NCI-H1092 treated with DMSO at 0.1 percent for 48 hours (cell line): ENCODE measurements at places on chromosomes 4 and X.

- peak; percentile 38 for DNase-seq
These were observed 3.7 kb upstream of the BEX4 start for GRCh38 chrX:103211012-103211715.

DNA sequence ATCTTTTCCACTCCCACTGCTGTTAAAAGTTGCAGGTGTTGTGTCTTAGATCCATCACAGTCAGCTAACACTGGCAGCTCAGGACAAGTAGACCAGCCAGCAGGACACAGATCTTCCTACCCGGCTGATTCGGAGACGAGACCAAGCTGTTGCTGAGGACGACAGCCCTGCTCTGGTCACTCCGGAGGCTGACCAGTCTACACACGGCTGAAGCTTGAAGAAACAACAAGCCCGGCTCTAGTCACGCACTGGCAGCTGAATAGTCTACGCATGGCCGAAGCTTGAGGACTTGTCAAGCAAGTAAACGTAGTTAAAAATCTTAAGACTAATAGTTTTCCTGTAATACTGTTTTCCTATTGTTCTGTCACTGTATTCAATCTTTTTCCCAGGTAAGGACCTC lies 1.8 kb downstream of the ACOX3 start:
- no peak for DNase-seq

DNA sequence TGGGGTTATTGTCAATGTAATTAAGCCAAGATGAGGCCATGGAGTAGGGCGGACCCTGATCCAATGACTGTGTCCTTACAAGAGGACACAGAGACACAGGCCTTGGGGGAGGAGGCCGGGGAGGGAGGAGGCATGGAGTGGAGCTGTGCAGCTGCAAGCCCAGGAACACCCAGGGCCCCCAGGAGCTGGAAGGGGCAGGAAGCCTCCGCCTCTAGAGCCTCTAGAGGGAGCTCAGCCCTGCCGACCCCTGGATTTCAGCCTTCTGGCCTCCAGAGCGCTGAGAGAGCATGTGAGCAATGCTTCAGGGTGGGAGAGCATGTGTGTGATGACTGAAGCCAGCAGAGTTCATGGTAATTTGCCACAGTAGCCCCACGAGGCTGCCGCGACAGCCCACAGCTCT lies 234.6 kb downstream of the AFAP1 start:
- no peak for DNase-seq

GRCh38 chrX:18353931-18354368 lies 538 bp downstream of the SCML2 start:
- DNase-seq = peak; percentile 13

DNA sequence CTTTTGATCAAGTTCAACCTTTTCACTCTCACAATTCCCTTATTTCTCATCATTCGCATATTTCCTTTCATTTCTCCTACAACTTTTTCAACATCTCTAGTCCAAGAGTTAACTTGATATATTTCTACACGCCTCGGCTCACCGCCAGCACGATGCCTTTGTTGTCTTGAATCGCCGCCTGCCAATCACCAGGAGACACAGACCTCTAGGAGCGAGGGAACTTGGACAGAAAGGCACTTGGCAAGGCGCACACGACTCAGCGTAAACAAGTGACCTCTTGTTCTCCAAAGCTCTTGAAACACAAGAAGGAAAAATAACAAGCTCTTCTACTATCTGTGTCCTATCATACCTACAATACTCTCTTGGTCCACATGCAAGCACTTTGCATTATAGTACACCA lies 27.1 kb upstream of the RBMX start:
- no peak for DNase-seq

DNA sequence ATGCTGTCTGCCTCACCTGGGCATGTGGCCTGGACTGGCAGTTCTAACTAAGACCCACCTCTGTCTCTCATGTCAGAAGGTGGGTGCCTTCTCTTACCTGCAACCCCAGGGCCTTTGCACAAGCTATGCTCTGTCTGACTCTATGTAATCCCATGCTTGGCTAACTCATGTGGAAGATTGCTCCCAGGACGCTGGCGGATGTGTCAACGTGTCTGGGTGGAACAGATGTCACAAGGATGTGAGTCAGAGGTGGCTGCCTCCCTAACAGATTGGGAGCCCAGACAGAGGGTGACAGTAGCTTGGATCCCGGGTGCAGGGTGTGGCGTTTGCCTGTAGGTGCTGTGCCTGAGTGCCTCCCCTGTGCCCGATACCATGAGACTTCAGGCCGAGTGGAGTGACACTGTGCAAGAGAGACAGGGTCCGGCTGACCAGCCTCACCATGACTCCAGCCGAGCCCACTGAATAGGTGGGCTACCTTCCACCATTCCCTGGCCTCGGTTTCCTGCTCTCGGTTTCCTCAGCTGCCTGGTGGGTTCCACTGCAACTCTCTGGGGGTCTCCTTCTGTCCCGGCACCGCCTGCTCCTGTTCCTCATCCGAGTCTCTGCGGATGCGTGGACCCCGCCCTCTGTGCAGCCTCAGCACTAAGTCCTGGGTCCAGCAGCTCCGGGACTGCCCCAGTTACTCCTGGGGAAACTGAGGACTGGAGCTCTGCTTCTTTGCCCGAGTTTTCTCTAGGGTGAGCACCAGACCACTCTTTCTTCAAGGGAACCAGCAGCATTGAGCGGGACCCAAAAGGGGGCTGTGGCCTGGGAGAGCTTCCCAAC lies 11.0 kb downstream of the SH3BP2 start:
- no peak for DNase-seq

DNA sequence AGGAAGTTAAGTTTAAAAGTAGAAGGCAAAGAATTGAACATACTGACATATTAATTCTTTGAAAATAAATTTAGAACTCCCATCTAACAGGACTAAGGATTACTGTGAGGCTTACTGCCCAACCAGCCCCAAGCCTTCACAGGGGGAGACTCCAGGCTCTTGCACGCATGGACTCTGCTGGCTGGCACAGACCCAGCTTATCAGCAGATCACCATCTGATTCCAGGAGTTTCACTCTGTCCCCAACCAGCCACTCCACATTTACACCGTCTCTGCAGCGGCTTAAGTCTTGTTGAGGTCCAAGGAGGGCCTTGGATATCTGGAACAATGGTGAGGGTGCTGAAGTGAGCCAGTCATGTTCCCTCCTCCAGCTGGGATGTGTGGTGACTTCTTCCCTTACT lies 16.4 kb upstream of the OTUD4 start:
- no peak for DNase-seq

GRCh38 chrX:9882669-9883446 lies 84.3 kb upstream of the CLDN34 start:
- DNase-seq = no peak

- DNase-seq = peak; percentile 49
These were observed 598.7 kb upstream of the TECRL start for GRCh38 chr4:65007841-65008439.

DNA sequence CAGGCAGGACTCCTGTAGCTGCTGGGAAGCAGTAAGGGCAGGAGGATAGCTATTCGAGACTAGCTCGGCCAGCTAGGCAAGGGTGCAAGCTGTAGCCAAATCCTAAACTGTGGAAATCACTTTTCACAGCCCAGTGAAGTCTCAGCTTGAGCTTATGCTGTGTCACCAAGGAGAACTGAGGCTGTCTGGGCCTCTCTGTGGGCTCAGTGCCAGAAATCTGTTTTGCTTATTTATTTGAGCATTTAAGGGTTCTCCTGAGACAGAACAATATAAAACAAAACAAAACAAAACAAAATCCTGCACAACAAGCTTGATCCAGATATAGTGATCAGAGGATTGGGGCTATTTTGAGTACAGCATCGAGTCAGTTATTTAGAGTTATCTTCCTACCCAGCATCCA lies 97.5 kb downstream of the FANCB start:
- no peak for DNase-seq

- peak; percentile 28 for DNase-seq
These were observed 26.3 kb upstream of the UCP1 start for GRCh38 chr4:140595065-140595464.

GRCh38 chrX:24023972-24024669 lies 2.9 kb downstream of the KLHL15 start:
- DNase-seq = peak; percentile 50

- DNase-seq = no peak
These were observed 111.0 kb upstream of the WDR17 start for GRCh38 chr4:175954685-175955084.

DNA sequence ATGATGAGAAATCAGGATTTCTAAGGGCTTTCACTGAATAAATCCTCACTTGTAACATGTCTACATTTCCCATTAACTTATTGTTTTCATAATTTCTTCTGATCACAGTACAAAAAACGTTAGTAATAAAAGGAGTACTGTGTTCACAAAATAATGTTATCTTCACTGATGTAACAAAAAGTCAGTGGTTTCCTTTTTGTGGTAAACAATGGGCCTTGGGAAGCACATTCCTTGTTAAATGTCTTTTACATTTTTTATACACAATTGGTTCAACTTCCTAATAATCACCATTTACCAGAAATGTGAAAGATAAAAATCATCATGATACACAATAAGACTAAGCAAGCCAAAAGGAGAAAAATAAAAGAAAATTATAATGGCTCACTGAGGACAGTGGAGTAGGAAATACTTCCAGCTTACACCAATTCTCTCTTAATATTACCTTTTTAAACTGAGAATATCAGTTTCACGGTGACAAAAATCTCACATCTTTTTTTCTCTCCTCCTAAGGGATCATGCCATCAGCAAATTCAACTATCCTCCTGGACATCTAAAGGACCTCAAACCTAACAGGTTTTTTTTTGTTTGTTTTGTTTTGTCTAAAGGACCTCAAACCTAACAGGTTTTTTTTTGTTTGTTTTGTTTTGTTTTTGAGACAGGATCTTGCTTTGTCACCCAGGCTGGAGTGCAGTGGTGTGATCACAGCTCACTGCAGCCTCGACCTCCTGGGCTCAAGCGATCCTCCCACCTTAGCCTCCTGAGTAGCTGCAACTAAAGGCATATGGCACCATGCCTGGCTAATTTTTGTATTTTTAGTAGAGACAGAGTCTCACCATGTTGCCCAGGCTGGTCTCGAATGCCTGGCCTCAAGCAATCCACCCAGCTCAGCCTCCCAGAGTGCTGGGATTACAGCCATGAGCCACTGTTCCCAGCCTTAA lies 57.3 kb downstream of the FRYL start:
- DNase-seq = no peak

DNA sequence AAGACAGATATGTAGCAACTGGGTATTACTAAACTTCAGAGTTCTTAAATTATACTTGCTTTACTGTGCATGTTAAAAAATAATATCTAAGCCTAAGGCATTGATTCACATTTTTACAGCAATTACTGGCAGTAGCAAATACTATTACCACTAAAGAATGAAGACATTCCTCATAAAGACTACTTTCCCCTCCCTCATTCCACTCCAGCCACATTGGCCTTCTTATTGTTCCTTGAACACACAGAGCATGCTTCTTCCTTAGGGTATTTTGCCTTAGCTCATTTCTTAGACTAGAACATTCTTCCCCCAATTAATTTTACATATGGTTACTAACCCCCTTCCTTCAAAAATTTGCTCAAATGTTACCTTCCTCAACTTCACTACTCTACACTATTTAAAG lies 717.0 kb downstream of the CCSER1 start:
- no peak for DNase-seq

DNA sequence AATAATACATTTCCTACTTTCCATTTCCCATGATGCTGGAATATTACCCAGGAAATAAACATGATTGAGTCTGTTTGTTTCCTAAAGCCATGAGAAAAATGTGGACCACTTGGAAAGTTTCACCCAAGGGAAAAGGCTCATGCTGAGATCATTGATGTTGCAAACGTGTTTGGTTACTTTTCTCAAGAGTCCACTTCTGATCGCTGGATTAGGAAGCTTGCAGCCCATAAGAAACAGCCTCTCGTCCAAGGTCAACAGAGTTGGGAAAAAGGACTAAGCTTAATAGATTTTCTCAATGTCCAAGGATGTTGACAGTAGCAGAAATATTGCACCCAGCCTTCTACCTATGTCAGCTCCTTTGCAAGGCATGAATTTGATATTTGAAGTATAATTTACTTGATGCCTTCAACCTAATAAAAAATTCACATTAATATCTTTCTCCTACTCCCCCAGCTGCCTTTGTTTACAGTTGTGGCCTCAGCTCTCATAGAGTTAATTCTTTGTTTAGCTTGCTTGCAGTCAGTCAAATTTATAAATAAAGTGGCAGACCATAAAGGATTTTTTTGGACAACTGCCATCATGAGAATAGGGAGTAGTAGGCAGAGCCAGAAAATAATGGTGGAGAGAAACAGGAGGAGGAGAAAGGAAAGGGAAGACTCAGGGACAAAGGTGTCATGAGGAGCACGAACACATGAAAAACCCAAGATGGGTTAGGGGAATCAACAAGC lies 65.6 kb upstream of the BLTP1 start:
- peak; percentile 80 for DNase-seq

DNA sequence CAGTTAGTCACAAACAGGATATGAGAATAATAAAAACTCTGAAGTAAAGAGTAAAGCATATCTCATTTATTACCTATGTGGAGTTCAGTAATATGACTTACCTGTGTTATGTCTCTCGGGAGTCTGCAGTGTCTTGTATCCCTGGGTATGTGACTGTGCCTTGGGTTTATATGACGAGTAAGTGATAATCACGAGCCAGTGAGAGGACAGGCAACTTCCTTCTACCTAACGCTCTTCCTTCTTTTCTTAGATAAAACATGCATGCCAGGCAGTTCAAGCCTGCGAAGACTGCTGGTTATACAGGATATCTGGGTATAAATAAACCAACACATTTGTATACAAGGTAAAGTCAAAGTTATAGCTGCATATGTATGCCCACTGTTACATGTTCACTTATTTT lies at the start of gene HPGDS:
Gene HPGDS, minus strand, starts transcription at position 143 of the 400 bp plus-strand sequence. CDS start 8,207 bp downstream, outside the sequence.
- DNase-seq = no peak

- no peak for DNase-seq
These were observed 2.0 kb downstream of the FGFBP1 start for GRCh38 chr4:15936495-15936894.

- DNase-seq = no peak
These were observed 17.1 kb upstream of the BEX4 start for GRCh38 chrX:103197721-103198306.

GRCh38 chr4:185955151-185955770 lies 113.7 kb upstream of the TLR3 start:
- DNase-seq = no peak

DNA sequence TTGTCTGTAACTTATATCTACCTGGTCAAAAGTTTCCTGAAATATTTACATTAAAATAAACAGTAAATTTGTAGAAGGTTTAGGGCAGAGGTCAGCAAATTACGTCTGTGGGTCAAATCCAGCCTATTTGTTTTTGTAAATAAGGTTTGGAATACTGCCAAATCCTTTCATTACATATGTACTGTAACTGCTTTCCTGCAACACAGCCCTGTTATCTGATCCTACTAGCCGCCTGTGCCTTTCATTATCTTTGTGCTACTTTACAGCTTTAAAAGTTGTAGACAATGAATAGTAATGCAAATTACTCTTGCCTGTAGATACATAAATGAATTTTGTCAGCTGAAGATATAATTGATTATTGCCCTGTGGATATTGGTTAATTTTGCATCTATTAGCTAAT lies 369.6 kb upstream of the SLC7A11 start:
- no peak for DNase-seq

- no peak for DNase-seq
These were observed 172.1 kb downstream of the OPHN1 start for GRCh38 chrX:68261060-68261672.

- no peak for DNase-seq
These were observed 51.7 kb downstream of the SLC7A11 start for GRCh38 chr4:138190452-138190858.
